ENCODE measurements at places on chromosomes 16 and 17.

DNA sequence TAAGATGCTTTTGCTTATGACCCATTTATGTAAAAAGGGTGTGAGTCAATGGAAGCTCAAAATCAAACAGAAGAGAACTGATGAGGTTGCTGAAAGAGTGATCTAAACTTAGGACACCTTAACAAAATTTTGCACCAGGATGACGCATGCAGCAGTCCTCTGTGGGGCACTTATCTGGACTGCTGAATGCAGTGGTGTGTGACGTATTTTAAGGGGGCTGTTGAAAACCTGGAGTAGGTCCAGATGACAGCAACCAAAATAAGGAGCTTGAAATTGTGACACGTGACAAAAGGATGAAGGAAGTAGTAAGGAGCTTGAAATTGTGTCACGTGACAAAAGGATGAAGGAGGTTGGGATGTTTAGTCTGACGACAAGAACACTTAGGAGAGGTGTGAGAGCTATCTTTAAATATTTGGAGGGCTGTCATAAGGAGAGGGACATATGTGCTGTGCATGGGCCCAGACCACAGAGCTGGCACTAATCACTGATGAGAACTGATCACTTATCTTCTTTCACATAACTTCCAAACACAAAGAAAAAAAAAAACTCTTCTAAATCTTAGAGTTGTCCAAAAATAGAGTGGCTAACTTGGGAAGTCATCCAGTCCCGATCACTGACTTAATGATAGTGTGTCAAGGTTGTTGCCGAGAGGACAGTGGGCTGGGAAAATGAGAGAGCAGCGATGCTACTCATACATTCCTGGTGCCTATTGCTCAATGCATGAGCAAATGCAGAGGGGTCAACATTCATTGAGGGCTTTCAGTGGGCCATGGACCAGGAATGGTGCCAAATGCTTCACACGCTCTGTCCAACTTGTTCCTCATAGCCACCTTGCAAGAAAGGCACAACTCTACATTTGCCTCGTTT lies 264.2 kb upstream of the ZFHX3 start:
- no peak for DNase-seq

- DNase-seq: no peak
These were observed 14.6 kb upstream of the CIITA start for GRCh38 chr16:10862438-10862837.

DNA sequence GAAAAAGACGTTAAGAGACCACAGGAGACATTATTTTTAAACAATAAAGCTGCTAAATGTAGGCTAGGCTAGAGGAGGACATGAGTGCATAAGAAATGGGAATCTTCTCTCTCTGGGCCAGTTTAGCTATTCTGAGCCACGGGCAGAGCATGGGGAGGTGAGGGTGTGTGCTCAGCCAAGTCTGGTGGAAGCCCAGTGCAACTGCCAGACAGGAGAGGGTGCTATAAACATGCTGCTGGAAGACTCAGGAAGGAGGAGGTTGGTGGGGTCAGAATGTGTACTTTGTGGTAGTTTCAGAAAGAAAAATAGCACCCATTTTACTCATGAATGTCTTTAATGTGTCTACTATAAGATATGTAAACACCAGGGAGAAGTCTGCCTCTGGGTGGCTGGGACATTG lies 5.9 kb upstream of the SDK2 start:
- DNase-seq: no peak

- DNase-seq: no peak
These were observed 122.9 kb upstream of the CDH11 start for GRCh38 chr16:65244787-65245186.

- no peak for DNase-seq
These were observed 18.1 kb upstream of the MTMR4 start for GRCh38 chr17:58532555-58532951.

GRCh38 chr17:72126575-72127486 lies 6.0 kb downstream of the SOX9 start:
- no peak for DNase-seq

- DNase-seq: no peak
These were observed 85.0 kb upstream of the RPL38 start for GRCh38 chr17:74118504-74118903.

- DNase-seq: no peak
These were observed 22.5 kb downstream of the CENPX start for GRCh38 chr17:81999976-82000802.

GRCh38 chr17:72542317-72542716 lies 421.5 kb downstream of the SOX9 start:
- DNase-seq: no peak

DNA sequence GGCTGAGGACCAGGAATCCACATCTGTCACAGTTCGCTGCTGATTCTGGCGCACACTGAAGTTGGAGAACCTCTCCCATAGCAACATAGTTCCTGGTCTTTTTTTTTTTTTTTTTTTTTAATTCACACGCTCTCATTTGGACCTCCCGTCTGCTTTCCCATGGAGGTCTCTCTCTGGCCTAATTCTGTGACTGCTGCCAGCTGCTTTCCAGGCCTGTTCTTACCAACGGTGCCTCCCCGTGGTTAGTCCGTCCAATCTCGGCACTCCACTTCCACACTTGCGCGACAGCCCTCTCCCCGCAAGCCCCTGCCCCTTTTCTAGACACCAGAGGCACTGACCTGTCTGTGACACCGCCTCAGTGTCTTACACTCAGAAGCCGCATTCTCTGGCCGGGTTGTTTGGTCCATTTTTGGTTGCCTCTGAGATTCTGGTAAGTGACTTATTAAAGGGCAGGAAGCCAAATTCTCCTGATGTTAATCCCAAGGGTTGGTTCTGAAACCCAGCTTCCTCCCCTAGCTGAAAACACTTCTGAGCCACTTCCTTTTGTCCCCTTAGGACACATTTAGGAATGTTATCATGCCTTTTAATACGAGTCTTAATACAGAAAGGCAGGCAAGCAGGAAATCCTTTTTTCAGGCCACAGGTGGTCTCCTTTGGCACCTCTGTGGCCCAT lies 1.1 kb upstream of the AKTIP start:
- peak; percentile 41 for DNase-seq

DNA sequence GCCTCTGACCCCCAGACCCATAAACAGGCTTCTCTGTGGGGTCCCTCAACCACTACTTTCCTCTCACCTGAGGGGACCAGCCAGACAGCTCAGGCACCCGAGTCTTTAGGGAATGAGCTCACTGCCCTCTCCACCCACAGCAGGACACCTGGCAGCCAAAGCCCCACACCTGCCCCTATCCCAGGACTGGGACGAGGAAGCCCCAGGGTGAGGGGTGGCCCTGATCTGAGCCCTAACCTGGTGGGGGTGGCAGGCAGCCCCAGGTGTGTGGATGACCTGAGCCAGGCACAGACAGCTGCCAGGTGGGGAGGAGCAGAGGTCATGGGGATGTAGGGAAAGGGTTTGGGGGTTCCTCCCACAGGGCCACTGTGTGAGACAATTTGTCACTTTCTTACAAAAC lies 1.7 kb upstream of the TEX19 start:
- no peak for DNase-seq

Data from left renal cortex interstitium (tissue), 4 donors.